Pulmonary artery endothelial cell (primary cell): ENCODE measurements at places on chromosomes 5 and 9.
A peak's percentile ranks its signal among the peaks of the same experiment; 100 is the strongest.

DNA sequence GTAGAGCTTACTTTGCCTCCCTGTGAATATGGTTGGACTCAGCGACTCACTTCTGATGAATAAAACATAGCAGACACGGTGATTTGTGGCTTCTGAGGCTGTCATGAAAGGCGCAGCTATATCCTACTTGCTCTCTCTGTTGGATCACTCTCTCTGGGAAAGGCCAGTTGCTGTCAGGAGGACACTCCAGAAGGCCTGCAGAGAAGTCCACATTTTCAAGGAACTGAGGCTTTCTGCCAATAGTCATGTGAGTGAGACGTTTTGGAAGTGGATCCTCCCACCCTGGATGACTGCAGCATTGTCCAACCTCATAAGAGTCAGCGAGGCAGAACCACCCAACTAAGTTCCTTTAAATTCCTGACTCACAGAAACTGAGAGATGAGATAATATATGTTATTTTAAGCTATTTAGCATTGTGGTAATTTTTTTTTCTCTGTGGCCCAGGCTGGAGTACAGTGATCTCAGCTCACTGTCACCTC is 156.0 kb upstream of the MAST4 start:
- DNase-seq: no peak

DNA sequence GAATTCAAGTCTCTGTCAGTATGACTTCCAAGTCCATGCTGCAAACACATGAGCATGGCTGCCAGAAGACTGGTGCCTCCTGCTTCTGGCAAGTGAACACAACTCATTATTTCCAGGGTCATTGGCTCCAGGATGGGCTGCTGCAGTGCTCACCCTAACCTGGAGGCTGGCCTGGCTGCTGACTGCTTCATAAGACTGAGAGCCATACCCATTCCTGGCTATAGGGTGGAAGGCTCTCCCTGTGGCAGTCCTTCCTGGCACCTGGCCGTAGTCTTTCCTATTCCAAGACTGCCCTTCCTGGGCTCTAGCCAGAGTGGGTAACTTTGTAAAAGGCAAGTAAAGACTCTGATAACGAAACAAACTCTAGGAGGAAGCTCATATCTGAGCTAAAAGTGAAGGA is 51.2 kb downstream of the CXXC5 start:
- no peak for DNase-seq

DNA sequence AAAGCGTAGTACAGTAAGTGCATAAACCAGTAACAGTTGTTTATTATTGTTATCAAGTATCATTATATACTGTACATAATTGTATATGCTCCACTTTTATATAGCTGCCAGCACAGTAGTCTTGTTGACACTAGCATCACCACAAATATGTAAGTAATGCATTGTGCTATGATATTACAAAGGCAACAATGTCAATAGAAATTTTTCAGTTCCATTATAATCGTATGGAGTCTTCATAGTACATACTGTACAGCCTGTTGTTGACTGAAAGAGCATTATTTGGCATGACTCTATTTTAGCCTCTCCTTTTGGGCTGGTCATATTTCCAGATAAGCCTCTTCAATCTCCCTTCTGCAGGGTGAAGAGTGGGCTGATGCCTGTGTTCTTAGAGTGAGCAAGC is 40.4 kb downstream of the CFAP95 start:
- DNase-seq: no peak

GRCh38 chr5:176157656-176158055 is 80.6 kb upstream of the SIMC1 start:
- DNase-seq: no peak

DNA sequence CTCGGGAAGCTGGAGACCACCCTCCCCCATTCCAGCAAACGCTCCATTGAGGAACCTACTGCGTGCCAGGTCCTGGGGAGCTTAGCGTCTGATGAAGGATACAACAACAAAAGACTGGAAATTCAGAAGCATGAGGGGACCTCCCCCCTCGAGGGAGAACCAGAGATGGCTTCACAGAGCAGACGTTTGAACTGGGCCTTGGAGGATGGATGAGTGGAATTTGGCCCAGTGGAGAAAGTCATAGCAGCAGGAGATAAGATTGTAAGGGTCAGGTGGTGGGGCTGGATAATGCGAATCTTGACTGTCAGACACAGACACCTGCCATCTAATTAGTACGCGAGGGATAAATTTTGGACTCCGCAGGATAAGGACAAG is 1.2 kb upstream of the SLC25A51 start:
- DNase-seq: no peak

GRCh38 chr9:94157050-94157801 is 73.0 kb downstream of the PTPDC1 start:
- peak; percentile 73 for DNase-seq

DNA sequence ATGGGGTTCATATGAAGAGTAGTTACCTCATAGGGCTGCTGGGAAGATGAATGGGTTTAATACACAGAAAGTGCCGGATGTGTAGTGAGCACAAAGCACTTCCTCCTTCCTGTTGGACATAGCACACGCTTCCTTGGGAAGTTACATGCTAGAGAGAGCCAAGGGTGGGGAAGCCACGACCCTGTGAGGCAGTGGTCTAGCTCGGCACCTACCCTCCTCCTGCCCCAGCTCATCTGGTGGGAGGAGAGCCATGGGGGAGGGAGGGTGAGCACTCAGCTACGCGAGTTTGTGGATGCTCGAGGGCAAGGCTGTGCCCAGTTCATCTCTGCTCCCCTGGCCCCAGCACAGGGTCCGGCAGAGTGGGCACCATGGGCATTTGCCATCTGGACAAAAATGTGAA is 43.6 kb upstream of the NEK6 start:
- no peak for DNase-seq

- no peak for DNase-seq
Measured at GRCh38 chr9:27041746-27042145, 36.3 kb upstream of the LRRC19 start.

DNA sequence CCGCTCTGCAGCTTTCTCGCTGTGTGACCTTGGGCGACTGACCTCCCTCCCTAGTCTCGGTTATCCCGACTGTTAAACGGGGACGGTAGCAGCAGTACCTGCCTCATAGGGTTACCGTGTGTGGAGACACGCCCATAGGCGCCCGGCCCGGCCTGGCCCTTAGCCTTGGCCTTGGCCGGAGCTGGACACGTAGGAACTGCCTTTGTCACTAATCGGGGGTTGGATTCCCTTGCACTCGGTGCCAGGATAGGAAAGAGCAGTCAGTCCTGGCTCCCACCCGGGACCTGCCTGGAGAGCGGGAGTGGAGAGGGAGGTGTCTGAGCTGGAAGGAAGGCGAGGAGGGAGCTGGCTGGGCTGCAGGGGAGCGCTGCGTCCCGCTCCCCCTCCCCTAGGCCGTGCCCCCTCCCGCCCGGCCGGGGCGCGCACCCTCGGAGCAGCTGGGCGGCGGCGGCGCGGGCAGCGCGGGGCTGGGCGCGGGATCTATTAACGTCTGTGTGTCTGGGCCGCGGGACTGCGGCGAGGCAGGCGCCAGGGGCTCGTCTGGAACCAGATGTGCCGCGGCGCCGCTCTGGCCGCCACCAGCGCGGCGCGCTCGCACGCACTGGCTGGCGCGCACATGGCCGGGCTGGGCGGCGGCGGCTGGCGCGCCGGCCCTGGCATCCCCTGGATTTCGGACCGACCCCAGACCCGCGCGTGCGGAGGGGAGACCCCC is 31.7 kb downstream of the PRRX2 start:
- no peak for DNase-seq

GRCh38 chr9:126687930-126688461 is 74.3 kb downstream of the LMX1B start:
- no peak for DNase-seq

- no peak for DNase-seq
Measured at GRCh38 chr9:137740312-137740711, 121.5 kb downstream of the EHMT1 start.

GRCh38 chr5:10655161-10655971 is 91.5 kb downstream of the ANKRD33B start:
- no peak for DNase-seq

DNA sequence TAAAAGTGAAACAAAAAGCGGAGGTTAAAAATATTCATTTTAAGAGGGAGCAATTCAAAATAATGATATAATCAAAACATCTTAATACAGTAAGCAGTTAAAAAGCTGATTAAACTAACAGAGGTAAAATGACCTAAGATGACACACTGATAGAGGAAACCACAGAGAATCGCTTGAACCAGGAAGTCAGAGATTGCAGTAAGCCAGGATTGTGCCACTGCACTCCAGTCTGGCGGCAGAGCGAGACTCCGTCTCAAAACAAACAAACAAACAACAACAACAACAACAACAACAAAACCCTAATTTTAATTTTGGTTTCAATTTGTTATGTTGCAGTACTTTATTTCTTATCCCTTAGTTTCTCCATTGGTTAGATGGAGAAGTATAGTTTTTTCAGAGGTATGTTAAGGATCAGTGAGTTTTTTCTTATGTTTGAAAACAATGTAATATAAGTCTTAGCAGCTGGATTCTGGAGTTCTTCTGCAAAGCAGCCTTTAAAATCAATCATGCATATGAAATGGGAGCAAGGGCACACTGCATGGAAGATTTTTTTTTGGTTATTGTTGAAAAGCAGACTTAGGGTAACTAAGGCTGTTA is 58.5 kb downstream of the MLANA start:
- DNase-seq: no peak

DNA sequence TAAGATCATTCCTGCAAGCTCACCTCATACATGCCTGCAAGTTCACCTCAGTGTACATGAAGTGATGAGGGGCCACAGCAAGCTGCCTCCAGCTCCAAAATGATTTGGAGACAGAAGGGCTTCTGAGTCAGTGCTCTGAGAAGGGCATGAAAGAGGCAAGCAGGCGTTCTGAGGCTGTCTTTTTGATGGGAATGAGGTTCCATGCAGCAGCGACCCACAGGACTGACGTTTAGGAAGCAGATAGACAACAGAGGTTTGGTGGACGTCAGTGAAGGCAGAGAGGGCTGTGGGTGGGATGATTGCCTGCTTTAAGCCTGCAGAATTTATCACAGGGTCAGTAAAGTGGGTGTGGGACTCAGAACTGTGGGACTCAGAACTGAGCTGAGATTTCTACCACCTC is 8.9 kb upstream of the SMIM32 start:
- no peak for DNase-seq

DNA sequence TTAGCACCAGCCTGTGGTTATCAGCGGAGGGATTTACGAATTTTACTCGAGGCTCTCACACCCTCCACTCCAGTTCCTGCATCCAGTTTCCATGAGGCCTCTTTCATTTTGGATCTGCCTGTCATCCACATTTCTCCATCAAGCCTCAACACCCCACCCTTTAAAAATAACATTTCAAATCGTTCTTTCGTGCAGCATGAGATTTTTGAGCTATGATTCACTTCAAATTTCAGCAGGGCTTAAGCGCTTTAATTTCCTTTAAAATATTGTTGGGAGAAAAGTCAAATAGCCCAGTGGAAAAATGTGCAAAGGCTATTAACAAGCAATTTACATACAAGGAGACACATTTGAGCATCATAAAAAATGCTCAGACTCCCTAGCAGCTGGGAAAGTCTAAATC is 103.2 kb downstream of the MSX2 start:
- no peak for DNase-seq

DNA sequence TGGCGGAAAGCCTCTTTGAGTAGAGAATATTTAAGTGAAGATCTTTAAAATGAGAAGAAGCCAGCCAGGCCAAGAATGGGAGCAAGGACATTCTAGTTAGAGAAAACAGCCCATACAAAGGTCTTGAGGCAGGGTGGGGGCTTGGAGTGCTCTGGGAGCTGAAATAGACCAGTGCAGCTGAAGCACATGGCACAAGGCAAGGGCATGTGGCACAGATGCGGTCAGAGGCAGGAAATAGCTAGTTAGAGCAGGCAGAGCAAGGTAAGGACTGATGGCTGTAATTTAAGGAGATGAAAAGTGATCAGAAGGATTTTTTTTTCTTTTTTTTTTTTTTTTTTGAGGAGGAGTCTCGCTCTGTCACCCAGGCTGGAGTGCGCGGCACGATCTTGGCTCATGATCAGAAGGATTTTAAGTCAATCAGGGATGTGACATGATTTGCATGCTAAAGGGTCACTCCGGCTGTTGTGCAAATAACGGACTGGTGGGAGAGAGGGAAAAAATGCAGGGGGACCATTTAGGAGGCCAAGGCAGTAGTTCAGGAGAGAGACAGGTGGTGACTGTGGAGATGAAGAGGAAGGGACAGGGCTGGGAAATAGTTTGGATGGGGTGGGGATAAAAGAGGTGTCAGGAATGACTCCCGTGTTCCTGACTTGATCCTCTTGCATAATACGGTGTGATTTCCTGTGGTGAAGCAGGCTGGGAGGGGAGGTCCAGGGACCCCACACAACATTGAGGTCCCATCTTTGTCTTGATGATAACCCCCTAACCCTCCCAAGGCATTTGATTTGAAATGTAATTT is 207.6 kb downstream of the HSPA4 start:
- no peak for DNase-seq

DNA sequence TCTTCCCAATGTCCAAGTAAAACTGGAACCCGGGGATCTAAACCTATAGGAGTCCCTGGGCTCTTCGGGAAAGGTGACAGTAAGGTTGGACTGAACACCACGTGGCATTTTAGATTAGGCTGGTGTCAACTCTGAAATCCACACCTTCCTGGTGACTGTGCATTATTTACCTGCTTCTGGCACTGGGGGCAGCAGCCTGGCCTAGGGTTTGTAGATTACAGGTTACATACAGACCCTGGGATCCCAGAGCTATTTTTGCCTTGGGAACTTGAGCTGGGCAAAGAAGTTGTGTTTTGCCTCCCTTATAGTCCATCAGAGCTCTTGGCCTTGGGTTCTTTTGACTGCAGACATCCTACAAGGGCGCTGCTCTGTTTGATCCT is 173.2 kb downstream of the DAB2IP start:
- no peak for DNase-seq

- no peak for DNase-seq
Measured at GRCh38 chr9:93211654-93212001, 27.7 kb downstream of the WNK2 start.

DNA sequence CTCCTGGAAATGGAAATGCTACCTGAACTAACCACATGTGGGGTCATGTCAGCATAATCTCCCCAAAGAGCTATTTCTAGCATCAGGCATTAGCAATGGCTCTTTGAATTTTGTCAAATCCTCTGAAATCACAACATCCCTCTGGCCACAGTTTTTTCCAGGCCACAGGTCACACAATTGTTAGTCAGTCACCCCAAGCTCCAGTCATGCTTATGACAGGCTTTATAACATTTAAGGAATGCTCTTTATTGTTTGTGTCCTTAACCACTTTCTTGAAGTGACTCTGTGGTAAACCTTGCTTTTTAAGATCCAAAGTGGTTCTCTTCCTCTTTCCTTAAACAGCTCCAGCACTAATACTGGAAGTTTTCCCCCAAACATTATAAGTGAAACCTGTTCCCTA is 169.2 kb upstream of the HMHB1 start:
- DNase-seq: no peak

DNA sequence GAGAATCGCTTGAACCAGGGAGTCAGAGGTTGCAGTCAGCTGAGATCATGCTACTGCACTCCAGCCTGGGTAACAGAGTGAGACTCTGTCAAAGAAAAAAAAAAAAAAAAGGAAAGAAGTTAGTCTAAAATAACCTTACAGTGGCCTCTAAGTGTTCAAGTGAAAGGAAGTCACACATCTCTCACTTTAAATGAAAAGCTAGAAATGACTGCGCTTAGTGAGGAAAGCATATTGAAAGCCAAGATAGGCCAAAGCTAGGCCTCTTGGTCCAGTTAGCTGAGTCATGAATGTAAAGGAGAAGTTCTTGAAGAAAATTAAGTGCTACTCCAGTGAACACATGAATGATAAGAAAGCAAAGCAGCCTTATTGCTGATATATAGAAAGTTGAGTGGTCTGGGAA is 38.1 kb downstream of the ITGA1 start:
- DNase-seq: no peak

GRCh38 chr5:66959653-66960052 is 236.9 kb downstream of the CD180 start:
- no peak for DNase-seq

GRCh38 chr5:77751328-77752023 is 24.7 kb downstream of the TBCA start:
- no peak for DNase-seq

- DNase-seq: no peak
Measured at GRCh38 chr9:123338710-123339665, 17.0 kb upstream of the CRB2 start.
